Mucosa of descending colon (tissue), 3 donors: ENCODE measurements at places on chromosomes 5 and 9. TPM values are rescaled to one million over a fixed set of nuclear protein-coding genes. Genes with fewer than 3 reads are reported as not detected.

Gene RAB3C
- total RNA-seq = 3.1 TPM

Gene PRDM9
- total RNA-seq = not detected

Gene TAF1L
- not detected for total RNA-seq

Gene AQP7
- total RNA-seq = 25.2 TPM

Gene BNC2
- 8.2 TPM for total RNA-seq

Gene TGFBI
- 47.0 TPM for total RNA-seq

Gene WWC1
- 37.0 TPM for total RNA-seq

Gene KLF4
- 454 TPM for total RNA-seq

Gene ANKRA2
- total RNA-seq = 23.1 TPM

Gene PTGS1
- 8.8 TPM for total RNA-seq

Gene ADAMTS6
- 3.6 TPM for total RNA-seq

Gene GRXCR2
- total RNA-seq = not detected

Gene MEIKIN
- total RNA-seq = not detected

Gene LHX3
- total RNA-seq = not detected
